Amniotic stem cell (primary cell): ENCODE measurements at places on chromosomes 7 and 10.

- no peak for DNase-seq
Observed at GRCh38 chr7:101231644-101232043, 6.0 kb downstream of the CLDN15 start.

- peak; percentile 36 for DNase-seq
Observed at GRCh38 chr10:30422981-30423654, 10.9 kb upstream of the MAP3K8 start.

GRCh38 chr7:91114232-91114631 is 150.0 kb upstream of the FZD1 start:
- DNase-seq: no peak

- DNase-seq: no peak
Observed at GRCh38 chr10:130982802-130983201, 328.7 kb downstream of the TCERG1L start.

GRCh38 chr10:124225029-124225466 is 131.7 kb upstream of the CHST15 start:
- DNase-seq: no peak

DNA sequence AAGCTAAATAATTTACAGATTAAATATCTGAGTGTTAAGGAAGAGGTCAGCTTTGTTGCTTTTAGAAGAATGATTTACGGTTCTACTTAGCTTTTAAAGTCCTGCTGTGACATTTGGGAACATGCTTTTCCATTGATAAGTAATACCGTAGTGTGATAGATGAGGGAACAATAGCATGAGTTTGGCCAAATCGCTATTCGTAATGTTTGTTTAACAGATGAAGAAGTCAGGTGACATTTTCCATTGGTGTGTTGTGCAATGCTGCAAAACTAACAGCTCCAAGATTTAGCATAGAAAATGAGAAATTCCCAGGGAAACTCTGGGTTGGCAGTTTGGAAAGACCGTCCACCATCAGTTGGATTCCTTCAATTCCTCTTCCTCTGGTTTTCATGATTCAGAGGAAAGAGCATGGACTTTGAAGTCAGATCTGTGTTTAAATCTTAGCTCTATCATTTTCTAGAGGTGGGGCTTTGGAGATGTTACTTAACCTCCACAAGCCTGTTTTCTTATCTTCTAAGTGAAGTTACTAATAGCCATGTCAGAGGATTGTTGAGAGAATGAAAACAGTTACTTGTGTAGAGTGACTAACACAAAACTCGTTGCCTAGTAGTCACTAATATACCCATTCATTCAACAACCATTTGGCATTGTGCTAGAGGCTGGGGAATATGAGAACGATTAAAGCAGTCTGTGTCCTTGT is 140.4 kb upstream of the BMPER start:
- no peak for DNase-seq

GRCh38 chr7:22688084-22688483 is 38.9 kb upstream of the IL6 start:
- no peak for DNase-seq

GRCh38 chr10:54449056-54449455 is 352.0 kb downstream of the PCDH15 start:
- no peak for DNase-seq

DNA sequence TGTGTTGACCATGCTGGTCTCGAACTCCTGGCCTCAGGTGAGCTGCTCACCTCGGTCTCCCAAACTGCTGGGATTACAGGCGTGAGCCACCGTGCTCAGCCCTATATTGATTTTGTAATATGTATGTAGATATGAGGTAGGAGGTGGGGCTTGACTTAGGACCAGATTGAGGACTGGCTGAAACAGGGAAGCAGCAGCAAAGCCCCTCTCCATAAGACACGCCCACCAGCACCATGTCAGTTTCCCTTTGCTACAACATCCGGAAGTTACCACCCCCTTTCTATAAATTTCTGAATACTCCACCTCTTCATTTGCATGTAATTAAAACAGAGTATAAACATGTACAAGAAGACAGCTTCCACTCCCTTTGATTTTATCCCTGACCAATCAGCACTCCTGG is 47.9 kb upstream of the MYL10 start:
- no peak for DNase-seq

GRCh38 chr7:54989453-54990225 is 29.2 kb upstream of the EGFR start:
- DNase-seq: no peak

GRCh38 chr10:68877482-68878110 is 23.5 kb upstream of the DDX50 start:
- DNase-seq: no peak

GRCh38 chr7:135924302-135924701 is 52.9 kb downstream of the MTPN start:
- no peak for DNase-seq

DNA sequence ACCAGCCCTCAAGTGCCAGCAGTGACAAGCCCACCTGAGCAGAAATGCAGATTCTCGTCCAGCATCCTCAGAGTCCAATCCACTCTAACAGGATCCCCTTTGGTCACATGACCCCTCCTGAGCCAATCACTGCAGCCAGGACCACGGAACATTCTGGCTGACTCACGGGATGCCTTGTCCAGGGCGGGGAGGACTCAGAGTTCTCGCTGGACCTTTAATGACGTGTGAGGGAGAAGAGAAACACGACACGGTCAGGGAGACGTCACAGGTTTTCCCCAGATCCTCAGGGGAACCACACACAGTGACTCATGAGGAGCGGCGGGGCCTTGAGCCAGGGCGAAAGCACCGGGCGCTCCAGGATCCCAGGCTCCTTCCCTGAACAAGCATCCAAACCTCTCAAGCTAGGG is 155.7 kb downstream of the PTPRN2 start:
- DNase-seq: no peak

DNA sequence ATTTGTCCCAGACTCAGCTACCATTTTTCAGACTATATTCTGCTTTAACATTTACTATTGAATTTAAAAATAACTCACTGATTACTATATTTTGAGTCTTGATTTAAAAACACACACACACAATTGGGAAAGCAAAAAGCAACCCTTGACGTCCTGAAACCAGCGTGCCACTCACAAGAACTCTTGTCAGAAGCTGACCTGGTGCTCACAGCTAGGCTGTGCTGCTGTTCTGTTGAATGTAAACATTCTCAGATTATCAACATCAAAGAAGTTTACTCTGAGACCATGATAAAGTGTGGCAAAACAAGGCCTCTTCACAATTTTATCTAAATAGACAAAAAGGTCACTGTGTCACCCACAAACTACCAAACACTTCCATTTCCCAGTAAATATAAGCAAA is 62.6 kb upstream of the CACNA2D1 start:
- DNase-seq: no peak

DNA sequence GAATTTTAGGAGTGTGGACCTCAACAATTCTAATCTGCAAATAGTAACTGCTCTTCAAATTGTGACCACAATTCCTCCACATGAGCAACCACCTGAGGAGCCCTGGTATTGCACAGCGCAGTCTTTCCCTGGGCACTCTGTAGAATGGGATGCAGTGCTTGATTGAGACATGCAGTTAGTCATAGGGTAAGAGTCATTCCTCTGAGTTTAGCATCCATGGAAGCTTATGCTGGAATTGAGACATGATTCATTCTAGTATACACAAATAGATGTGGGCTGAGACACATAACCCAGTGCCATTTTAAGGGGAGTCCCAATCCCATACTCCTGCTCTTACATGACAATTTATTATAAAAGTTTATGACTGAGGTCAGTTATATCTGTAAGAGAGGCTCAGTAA is 582.3 kb upstream of the CNTNAP2 start:
- no peak for DNase-seq

DNA sequence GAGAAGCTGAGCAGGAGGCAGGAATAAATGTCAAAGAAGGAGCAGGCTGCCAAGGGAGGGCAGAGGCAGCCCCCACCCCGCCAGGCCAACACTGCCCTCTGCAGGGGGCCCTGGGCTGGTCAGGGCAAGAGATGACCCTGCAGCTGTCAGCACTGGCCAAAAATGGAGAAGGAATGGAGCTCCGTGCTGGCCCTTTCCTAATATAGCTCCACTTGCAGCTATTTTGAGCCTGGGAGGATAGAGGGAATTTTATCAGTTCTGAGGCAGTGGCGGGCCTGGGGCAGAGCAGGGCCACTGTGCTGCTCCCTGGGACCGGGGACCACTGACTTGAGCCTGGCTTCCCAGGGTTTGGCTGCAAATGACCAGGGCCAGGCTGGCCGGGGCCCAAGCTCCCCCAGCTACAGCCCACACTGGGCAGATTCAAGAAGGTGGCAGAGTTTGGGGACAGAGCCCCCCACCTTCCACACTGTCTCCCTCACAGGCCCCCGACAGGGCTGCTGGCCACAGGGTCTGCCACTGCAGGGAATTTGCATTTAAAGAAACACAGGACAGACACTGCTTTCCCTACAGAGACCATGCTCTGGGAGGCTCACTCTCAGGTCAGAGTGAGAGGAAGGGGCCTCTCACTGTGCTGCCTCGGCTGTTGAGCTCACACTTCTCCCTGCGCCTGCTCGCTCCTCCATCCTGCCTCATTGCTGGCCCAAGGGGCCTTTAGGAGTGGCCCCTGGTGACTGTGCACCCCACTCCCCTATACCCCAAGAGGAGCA is 16.2 kb downstream of the LDB3 start:
- no peak for DNase-seq
